ENCODE measurements at places on chromosomes 3 and 15. TPM values are rescaled to one million over a fixed set of nuclear protein-coding genes. Genes with fewer than 3 reads are reported as not detected.

DNA sequence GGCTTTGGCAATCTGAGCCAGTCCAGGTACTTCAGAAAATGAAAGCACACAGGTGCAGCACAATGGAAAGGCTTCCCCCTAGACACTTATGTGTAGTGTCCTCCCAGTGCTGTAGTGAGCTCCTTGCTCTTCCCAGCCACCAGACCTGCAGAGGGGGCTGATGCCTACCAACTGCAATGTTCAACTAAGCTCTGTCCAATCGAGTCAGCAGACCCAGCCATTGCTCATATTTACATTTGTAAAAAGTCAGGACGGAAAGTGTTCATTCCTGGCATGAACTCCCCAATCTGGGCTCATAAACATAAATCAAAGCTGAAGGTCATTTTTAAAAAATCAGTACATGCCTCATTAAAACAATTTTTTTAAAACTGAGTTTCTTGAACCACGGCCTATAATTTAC, 73.0 kb downstream of the FOXP1 start:
- no peak for DNase-seq

Gene SUMF1
- 19.3 TPM for total RNA-seq

Gene PPARG
- total RNA-seq, result not detected

- no peak for DNase-seq
These were observed 44.3 kb upstream of the ACAD9 start for GRCh38 chr3:128835096-128835495.

DNA sequence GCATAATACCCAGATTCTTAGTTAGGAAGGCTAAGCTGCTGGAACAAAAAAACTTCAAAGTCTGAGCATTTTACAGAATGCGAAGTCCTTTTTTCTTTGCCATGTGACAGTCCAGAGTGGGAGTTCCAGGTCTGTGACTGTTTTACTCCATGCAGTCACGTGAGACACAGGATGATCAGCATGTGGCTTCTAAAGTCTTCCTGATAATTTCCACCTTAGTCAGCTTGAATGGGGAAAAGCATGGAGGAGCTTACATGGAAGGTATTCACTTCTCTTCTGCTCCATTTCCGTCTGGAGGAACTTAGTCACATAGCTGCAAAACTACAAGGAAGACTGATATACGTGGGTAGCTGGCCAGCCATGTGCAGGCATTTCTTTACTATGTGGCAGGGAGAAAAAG, 1.7 kb downstream of the SNTN start:
- DNase-seq, result no peak

Gene ADAMTSL3
- total RNA-seq, result 0.14 TPM

- no peak for DNase-seq
These were observed 6.4 kb downstream of the ASTE1 start for GRCh38 chr3:131020122-131020693.

GRCh38 chr3:125585595-125586223, 9.6 kb downstream of the OSBPL11 start:
- no peak for DNase-seq

GRCh38 chr3:169992156-169992555, 25.5 kb downstream of the SEC62 start:
- DNase-seq, result no peak

GRCh38 chr3:147620906-147621305, 211.7 kb downstream of the ZIC1 start:
- no peak for DNase-seq

DNA sequence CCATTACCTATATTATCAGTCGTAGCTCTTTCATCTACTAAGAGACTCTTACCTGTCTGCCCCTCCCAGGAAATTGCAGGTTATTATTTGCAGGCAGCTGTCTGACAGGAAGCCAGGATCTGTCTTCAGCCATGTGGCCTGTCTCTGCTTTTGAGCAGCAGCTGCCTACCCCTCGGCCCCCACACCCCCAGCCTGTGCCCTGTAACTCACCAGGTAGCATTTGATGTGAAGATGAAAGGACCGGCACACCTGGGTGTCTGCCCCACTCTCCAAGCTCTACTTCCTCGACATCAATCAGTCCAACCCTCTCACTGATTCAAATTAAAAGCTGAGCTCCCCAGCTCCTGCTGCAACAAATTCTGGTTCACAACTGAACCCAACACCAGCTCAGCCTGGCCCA, 197.2 kb upstream of the CTNNB1 start:
- no peak for DNase-seq

Gene RBP2
- not detected for total RNA-seq

GRCh38 chr3:105473521-105474223, 107.0 kb downstream of the ALCAM start:
- DNase-seq, result no peak

Gene NMNAT3
- total RNA-seq, result 3.7 TPM

Gene LPP
- total RNA-seq, result 149 TPM

- no peak for DNase-seq
These were observed 2.7 kb upstream of the LSMEM2 start for GRCh38 chr3:50275996-50276761.

Gene CCR4
- total RNA-seq, result 0.52 TPM

DNA sequence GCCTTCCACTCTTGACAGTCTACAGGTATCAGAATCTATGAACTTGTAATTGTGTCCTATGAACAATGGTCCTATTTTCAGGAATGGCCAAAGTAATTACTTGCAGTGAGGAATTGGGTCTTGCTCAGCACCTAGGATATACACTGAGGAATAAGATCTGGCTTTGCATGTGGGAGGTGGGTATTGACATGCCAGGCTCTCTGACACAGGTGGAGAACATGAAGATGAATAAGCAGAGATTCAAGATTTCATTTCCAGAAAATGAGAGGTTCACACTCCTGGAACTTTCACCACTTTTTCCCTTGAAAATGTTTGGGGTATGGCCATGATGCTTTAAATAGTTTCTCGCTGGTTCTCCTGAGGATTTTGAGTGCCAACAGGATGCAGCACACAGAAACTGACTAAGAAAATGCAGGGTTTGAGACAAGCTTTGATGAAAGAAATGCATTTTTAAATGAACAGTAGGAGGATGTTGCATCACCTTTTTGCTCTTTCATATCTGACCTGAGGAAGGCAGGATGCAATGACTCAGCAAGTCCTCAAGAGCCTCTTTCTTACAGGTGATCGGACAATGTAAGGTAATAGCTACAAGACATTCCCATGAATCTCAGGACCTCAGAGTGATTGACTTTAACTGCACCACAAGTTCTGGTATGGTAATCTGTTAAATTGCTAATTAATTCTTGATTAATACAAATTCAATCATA, 3.7 kb downstream of the HRG start:
- no peak for DNase-seq

DNA sequence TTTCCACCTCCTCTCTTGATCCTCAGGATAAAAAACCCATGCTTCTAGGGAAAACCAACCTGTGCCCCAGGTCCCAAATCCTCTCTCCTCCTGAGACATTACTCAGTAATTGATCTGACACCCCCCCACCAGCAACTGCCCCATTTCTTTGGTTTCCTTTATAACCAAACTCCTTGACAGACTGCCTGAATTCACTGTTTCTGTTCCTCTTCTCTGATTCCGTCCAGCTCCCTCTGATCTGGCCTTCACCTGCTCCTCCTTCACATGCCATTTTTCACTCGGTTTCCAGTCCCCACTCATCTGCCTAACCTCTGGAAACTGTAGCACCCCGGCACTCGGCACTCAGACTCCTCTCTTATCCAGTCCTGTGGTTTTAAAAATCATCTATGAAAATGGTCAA, 2.1 kb downstream of the CCDC51 start:
- DNase-seq, result no peak

DNA sequence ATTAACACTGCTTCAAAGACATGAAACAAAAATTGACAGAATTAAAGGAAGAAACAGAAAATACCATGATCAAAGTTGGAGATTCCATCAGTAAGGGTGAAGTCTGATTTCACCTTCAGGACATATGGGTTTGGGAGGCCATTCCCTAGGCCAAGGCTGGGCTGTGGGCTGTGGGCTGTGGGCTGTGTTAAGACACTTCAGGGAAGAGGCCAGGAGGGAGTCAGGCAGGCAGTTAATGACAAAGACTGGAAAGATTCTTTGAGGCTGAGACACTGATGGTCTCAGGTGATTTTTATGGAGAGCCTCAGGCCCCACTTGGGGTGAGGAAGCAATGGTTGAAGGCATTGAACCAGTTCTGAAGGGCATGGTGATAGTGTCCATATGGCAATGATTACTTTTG, 57.5 kb downstream of the MAGEF1 start:
- DNase-seq, result no peak

Gene MFGE8
- 72.5 TPM for total RNA-seq

Gene CPN2
- not detected for total RNA-seq

GRCh38 chr3:171876680-171877147, 33.6 kb downstream of the TMEM212 start:
- no peak for DNase-seq

- no peak for DNase-seq
These were observed 17.3 kb downstream of the MTMR10 start for GRCh38 chr15:30974112-30974511.

DNA sequence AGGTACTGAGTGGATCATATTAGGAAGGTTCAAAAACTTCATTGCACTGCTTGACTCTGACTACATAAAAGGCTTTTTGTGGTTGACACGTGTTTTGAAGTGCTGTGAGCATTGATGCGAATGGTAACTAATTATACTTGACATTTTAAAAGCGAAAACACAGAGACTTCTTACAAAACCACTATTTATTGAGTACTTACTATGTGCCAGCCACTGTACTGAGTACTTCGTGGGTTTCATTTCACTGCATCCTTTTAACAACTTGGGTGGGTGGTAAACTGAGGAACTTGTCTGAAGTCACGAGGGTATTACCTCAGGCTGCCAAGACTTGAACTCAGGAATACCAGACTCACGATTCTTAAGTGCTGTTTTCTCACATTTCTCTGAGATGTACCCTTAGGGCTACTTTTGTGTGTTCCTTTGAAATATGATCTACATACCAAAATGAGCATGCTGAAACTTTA, 45.3 kb upstream of the PPP4R2 start:
- no peak for DNase-seq

Gene ARPP21
- not detected for total RNA-seq

GRCh38 chr3:161372321-161373260, 1.3 kb upstream of the SPTSSB start:
- peak; percentile 21 for DNase-seq

Gene PARP15
- 164 TPM for total RNA-seq

DNA sequence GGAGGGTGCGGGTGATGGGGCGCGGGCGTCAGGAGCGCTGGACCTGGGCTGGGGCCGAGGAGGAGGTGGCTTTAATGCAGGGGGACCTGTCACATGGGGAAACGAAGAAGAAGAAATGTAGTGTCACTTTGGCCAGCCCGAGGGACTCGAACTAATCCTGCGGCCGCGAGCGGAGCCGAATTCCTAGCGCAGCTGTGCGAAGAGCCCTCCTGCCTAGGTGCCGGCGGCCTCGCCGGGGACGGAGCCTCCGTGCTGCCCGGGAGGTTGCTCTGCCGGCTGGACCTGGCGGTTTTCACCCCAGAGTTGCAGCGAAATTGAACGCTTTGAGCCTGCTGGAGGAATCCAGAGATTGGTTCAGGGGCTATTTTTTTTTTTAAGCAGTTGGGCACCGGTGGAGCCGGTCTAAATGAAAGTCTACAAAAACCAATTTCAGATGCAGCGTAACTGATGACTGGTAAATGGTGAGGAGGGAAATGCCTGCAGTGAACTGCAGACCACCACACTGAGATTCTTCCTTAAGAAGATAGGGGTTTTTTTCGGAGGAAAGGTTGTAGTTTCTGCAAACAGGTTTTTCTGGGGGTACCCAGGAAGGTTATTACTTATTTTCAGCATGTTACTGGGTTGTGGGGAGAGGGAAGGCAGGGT, 662 bp downstream of the TMEM108 start:
- no peak for DNase-seq

Gene SLC12A8
- 0.61 TPM for total RNA-seq

- no peak for DNase-seq
These were observed 107.3 kb downstream of the ITPR1 start for GRCh38 chr3:4600493-4600892.

Gene IFRD2
- 32.1 TPM for total RNA-seq

Gene BTLA
- total RNA-seq, result 0.56 TPM

- no peak for DNase-seq
These were observed 5.9 kb upstream of the BOC start for GRCh38 chr3:113205481-113205880.

Gene STRC
- total RNA-seq, result 1.2 TPM

DNA sequence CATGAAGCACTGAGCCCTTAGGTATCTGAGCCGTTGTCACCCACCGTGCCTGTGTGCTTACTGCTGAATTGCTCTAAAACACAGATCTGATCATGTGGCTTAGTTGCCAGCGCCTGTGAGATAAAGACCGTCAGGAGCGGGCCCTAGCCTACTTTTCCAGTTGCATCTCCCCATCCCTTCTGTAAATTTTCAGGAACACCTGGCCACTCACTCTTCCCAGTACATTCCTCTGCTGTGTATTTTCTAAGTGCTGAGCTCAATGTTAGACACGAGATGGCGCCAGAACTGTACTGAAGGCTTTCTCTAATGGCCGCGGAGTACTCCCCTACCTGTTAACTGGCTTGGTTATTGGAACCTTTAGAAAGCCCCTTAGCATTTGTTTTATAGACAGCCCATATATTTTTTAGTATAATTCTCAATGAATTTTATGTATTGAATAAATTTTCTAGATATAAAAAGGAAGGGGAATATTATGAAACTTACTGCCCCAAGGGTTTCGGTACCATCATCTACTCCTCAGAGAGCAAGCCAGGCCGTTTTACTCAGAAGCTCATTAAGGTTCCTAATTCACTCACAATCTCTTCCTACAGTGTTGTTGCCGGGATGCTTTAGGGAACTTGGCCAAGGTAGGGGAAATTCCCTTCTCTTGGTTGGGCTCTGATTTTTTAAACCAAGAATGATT, 16.7 kb upstream of the WNT7A start:
- DNase-seq, result peak; percentile 85

- DNase-seq, result no peak
These were observed 289.7 kb upstream of the ADAMTS9 start for GRCh38 chr3:64977308-64978100.

GRCh38 chr3:45992821-45993221, 2.8 kb downstream of the FYCO1 start:
- DNase-seq, result peak; percentile 30

- DNase-seq, result peak; percentile 28
These were observed 8.8 kb upstream of the NPHP3 start for GRCh38 chr3:132730891-132731580.

DNA sequence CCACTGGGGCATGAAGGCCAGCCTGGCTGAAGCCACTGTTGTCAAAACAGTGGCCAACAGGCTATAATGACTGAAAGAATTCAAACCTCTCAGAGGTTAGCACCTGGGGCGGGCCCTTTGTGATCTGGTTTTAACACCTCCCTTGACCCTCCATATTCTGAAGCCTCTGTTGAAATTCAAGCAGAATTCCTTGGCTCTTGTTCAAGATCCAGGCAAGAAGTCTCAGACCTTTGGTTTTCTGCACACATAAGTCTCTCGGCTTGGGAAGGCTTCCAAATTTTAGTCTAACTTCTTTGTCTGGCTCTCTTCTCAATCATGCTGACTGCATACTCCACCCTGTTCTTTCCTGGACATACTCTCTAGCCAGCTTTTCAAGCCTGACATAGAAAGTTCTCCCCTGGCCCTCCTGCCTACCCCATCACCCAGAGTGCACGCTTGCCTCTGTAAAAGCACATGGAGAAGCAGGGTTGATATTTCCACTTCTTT, 144.5 kb downstream of the PDZRN3 start:
- DNase-seq, result no peak

GRCh38 chr3:194951931-194952582, 266.4 kb downstream of the FAM43A start:
- no peak for DNase-seq

Gene XIRP1
- total RNA-seq, result 0.24 TPM

Gene THAP10
- not detected for total RNA-seq

GRCh38 chr3:133933097-133934024, 37.7 kb upstream of the RAB6B start:
- DNase-seq, result no peak

All from natural killer cell (primary cell).